Right lung (tissue), 10 donors: ENCODE measurements at places on chromosomes 6 and 20. TPM values are rescaled to one million over a fixed set of nuclear protein-coding genes. Genes with fewer than 3 reads are reported as not detected.

The ARMH2 gene
- polyA plus RNA-seq = not detected

The PGBD1 gene
- 13.4 TPM for polyA plus RNA-seq

The KCNK16 gene
- 0.33 TPM for polyA plus RNA-seq

The GPR6 gene
- polyA plus RNA-seq = not detected

The CDSN gene
- polyA plus RNA-seq = 0.09 TPM

The WFDC12 gene
- not detected for polyA plus RNA-seq
